Activated CD4-positive, CD25-positive, alpha-beta regulatory T cell treated with anti-CD3 and anti-CD28 coated beads, Interleukin-2, amount 50 U/mL, for 16 hours (primary cell): ENCODE measurements at places on chromosomes 3 and 15.

DNA sequence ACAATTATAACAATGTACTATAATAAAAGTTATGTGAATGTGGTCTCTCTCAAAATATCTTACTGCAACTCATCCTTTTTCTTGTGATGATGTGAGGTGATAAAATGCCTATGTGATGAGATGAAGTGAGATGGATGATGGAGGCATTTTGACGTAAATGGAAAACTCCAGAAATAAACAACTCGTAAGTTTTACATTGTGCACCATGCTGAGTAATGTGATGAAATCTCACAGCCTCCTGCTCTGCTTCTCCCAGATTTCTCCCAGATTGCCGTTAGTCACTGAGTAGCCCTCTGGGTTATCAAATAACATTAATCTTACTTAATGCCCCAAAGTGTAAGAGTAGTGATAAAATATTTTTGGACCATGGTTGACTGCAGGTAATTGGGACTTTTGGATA lies 64.8 kb upstream of the SLCO2A1 start:
- no peak for DNase-seq

DNA sequence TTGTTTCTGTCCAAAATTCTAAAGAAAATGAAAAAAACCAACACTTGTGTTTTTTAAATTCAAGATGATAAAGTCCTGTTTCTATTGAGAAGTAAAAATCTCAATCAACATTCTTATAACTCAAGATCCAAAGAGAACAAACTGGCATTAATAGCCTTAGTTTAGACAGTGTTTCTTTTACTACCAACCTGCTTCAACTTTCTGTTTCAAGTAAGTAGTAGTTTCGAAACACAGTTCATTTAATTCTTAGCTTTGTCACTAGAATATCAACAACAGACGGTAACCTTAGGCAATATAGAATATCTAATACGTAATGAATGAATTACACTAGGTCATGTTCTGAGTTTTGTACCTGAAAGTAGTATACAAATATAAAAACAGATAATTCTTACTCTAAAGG lies 23.7 kb downstream of the CIP2A start:
- no peak for DNase-seq

DNA sequence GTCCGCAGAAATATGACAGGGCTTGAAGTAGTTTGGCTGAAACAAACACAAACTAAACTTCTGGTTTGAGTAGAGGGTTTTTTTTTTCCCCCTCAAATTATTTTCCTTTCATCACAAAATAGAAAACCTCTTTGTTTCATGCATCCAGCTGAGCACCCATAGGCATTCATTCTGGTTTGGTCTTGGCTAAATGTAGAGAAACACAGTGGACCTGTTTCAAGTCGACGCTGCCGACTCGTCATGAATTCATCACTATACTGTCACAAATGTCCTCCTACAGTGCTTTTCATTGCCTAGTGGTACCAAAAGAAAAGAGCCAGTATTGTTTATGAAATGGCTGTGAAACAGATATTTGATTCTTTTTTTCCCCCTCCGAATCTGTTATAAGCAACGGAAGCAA lies 52.4 kb upstream of the GYG1 start:
- DNase-seq = no peak

GRCh38 chr15:34708422-34708821 lies 46.4 kb downstream of the GJD2 start:
- no peak for DNase-seq

GRCh38 chr3:53422954-53423698 lies 71.3 kb upstream of the CACNA1D start:
- no peak for DNase-seq

DNA sequence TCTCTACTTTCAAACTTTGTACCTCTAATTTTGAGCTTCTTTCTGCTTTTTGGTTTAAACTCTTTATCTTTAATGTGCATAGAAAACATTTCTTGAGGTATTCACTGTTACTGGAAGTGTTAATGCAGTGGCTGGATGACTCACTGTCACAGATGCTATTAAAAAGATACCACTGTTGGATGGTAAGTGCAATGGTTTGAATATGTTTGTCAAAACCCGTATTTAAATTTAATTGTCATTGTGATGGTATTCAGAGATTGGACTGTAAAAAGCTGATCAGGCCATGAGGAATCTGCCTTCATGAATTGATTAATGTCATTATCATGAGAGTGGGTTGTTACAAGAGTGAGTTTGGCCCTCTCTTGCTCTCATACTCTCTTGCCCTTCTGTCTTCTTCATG lies 70.6 kb downstream of the AP4E1 start:
- no peak for DNase-seq

DNA sequence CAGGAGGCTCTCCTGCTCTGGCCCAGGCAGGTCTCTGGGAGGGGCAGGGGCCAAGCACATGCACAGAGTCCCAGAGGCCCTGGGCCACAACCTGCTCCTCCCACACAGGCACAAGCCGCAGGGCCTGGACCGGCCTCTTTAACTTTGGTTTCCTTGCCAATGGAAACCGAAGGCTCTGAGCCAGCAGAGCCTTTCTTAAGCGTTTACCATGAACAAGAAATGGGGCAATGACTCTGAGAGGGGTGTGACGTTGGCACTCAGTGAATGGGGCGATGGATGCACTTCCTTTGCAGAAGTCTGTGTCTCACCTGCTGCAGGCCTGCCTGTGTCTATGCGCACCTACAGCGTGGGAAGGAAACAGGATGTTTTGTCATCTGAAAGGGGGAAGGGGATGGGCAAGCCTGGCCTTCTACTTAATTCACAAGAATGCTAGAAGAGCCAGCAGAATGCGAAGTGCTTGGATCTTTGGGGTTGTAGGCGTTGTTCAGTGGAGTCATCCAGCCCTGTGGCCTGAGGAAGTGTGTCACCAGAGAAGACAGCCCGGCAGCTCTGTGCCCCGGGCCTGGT lies 41.8 kb downstream of the IFT122 start:
- peak; percentile 22 for DNase-seq

GRCh38 chr3:19046440-19046839 lies 101.9 kb upstream of the KCNH8 start:
- DNase-seq = no peak

GRCh38 chr3:48180531-48181253 lies 7.5 kb downstream of the CDC25A start:
- DNase-seq = no peak
